Activated T-cell treated with anti-CD3 and anti-CD28 coated beads, Interleukin-2, amount 50 U/mL, for 48 hours (primary cell): ENCODE measurements at places on chromosomes 5 and 9.

DNA sequence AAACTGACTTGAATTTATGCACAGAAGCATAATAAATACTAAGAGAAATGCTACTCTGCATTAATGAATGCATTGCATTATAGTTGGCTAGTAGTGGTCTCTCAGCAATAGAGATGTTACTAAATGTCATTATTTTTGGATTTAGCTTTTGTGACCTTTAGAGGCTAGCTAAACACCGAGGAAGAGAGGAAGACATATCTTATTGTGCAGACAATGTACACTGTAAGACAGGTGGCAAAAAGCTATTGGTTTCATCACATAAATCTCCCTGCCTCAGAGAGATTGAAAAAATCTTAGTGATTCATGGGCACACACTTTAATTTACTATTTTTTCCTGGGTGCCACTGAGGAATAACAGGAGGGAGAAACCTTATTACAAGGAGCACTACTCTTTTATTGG lies 435.9 kb downstream of the TMEM232 start:
- no peak for DNase-seq

DNA sequence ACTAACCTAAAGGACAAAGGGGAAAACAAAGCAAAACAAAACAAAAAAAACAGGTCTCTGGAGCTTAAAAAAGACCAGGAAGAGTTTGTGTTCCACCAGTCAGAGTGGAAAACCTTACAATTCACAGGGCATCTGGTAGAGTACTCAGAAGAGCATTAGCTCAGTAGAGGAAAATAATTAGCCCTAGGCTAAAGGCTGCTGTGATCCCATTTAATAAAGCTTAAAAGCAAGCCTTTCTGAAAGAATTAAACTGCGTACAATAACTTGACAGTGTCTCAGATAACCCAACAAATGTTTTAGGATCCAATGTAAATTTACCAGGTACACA lies 7.3 kb downstream of the ECM2 start:
- no peak for DNase-seq

DNA sequence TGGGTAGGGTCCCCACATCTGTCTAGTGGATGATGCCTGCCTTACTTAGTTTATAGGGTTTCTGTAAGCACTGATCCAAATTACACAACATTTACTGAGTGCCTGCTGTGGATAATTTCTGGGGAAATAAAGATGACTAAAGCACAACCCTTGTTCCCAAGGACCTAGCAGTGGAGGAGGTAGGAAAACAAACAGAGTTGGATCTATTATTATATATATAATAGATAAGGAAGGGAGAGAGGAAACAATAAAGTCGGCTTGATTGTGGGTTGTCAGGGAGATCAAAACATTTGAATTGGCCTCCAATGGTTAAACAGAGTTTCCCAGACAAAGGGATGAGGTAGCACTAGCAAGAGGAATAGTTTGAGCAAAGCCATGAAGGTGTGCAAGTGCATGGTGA lies 14.0 kb downstream of the IL33 start:
- DNase-seq: no peak

GRCh38 chr5:180083529-180084060 lies 12.0 kb upstream of the RNF130 start:
- no peak for DNase-seq

- DNase-seq: no peak
Observed at GRCh38 chr5:118556792-118557191, 431.6 kb downstream of the DTWD2 start.

DNA sequence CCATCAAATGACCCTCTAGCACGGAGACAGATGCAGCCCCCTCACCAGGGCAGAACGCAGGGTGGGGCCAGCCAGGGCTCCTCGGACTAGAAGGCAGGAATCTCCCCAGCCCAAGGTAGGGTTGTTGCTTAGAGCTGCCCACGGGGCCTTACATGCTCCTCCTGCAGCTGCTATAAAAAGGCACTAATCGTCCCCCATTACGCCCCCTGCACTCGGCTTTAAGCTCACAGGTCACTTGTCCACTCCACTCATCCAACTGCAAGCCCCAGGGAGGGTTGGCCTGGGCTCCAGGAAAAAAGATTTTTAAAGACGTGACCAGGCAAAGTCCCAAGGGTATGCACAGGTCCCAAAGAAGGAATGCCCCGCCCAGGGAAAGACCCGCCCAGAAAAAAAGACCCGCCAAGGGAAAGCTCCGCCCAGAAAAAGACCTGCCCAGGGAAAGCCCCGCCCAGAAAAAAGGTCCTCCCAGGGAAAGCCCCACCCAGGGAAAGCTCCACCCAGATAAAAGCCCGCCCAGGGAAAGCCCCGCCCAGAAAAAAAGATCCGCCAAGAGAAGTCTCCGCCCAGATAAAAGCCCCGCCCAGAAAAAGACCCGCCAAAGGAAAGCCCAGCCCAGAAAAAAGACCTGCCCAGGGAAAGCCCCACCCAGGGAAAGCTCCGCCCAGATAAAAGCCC lies 11.1 kb downstream of the GRIN1 start:
- no peak for DNase-seq

DNA sequence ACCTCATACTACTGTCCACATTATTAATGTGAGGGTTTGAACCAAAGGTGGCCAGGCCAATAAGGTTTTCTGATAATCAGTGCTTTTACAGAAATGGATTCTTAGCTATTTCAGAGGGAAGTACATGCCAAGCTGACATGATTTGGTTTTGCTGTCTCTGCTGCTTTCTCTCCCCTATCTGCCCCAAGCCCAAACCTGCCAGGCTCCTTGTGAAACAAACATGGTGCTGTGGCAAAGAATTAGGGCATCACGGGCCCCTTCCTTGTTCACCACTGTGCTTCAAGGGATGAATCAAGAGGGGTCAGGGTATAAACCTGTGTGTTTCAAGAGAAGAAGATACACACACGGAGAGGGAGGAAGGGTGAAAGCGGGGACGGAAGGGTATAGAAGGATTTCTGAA lies 41.3 kb upstream of the SMU1 start:
- DNase-seq: no peak

DNA sequence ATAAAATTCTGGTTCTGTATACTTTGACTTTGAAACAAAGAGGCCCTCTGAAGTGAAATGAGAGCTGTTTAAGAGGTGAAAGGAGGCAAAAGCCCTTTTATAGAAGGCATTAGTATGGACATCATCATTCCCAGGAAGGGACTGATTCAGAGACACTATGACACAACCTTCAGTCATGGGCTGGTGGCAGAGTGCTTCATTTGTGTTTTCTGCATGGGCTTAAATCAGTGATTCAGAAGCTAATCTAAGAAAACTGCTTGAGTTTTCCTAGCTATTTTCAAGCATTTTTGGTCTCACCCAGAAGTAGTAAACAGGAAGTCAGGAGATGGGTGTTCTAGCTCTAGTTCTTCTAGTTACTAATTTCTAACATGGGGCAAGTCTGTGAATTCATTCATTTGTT lies 288.9 kb downstream of the TRPM3 start:
- no peak for DNase-seq

GRCh38 chr5:150485693-150486401 lies 22.1 kb upstream of the NDST1 start:
- DNase-seq: peak; percentile 64

DNA sequence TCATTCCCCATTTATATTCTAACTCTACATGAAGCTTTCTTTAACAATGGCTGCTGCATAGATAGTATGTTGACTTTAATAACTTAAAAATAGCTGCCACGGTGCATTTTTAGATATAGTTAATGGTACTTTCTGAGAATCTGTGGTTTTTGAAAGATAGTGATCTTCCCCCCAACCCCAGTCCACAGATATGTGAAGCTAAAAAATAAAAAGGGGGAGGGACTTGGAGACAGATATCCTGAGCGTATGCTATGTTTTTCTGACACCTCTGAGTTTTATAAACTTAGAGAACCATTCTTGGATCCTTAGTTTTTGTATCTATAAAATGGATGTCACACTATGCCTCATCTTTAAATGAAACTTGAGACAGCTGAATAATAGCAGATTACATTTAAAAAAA lies 120.5 kb downstream of the SNX18 start:
- no peak for DNase-seq

DNA sequence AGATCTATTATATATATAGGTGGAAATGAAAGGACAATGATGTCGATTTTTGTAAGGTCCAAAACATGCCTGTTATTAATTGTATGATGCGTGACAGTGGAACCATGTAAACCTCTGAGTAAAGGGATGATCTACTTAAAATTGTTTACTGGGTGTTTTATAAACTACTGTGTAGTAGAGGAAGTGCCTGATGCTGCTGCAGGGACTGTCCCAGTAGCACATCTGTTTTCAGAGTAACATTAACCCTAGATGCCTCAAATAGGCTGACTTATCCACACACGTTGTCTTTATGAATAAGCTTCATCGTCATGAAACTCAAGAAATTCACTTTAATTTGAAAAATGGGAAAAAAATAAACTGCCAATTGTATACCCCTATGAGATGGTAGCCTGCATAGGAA lies 1.7 kb downstream of the CAMK4 start:
- DNase-seq: no peak

- DNase-seq: no peak
Observed at GRCh38 chr5:107474716-107475489, 195.8 kb downstream of the EFNA5 start.

DNA sequence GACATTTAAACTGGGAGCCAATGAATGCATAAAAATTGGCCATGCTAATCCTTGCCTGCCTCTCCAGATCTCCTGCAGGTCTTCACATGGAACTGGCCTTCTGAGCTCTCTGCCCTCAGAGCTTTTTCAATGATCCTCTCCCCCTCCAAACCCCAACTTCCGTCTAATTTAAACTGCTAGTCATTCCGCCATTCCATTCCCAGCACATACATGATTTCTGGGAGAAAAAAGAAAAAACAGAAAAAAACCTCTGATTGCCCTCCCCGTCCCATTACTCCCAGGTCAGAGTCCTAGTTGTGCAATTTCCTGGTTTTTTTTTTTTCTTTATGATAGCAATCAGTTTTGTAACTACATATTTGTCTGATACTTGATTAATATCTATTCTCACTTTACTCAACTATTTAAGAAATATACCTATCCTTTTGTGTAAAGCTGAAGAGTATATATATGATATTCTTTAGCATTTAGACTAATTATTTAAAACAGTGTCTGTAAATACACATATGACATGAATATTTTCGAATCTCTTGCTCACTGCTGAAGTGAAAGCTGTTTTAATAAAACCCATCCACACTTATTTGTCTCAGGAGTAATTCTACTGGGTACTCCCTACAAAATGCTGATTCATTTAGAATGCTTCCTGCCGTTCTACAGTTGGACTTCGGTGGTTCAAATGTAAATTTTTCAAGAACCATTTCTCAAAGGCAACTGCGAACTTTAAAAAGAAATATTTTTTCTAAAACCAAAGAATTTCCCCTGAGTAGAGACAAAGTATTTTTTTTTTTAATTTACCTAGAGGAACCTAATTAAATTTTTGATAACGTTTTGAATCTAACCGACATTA lies 1.6 kb downstream of the HINT1 start:
- no peak for DNase-seq

DNA sequence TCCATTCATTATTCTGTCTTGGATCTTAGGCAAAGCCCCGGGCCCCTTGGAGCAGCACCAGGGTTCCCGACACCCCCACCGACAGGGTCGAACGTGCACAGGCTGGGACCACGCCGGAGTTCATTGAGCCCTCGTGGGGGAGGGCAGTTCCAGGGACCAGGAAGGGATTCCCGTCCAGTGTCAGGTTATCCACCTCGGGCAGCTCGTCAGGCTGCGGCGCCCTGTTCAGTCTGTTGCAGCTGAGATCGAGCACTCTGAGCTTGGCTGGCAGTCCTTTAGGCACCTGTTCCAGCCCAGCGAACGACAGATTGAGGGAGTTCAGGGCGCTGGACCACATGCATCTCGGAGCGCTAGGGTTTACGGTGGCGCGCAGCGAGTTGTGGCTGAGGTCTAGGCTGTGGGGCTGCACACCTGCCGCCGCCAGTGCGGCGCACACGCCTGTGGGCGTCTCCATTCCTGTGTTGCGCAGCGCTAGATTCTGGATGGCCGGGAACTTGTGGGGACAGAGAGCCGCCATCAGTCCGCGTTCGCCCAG lies 1.1 kb downstream of the CD14 start:
- peak; percentile 60 for DNase-seq

DNA sequence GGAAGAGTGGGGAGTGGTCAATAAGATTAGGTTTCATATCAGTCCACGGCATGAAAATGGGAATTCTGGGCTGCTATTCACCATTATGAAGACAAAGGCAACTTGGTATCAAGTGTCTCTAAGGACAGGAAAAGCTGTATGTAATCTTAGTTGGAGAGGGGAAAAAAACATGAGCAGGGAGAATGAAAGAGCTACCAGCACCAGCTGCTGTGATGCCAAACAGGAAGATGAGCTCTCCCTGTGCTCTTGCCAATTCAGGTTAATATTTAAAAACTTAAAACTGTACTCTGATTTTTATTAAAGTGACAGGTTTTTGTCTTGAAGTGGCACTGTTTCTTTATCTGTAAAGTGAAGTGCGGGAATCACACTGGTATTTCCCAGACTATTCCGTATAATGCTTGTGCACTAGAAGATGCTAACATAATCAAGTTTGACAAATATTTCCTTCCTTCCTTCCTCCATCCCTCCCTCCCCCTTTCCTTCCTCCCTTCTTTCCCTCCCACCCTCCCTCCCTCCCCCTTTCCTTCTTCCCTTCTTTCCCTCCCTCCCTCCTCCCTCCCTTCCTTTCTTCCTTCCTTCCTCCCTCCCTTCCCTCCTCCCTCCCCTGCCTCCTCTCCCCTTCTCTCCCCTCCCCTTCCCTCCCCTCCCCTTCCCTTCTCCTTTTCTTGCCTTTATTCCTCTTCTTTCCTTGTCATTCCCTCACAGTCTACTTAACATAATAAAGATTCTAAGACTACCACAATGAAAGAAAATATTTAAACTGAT lies 1383.0 kb upstream of the C9orf72 start:
- no peak for DNase-seq

- DNase-seq: peak; percentile 62
Observed at GRCh38 chr5:132225165-132226032, 2.3 kb downstream of the P4HA2 start.

GRCh38 chr9:118364266-118365106 lies 660.3 kb downstream of the TLR4 start:
- DNase-seq: no peak

DNA sequence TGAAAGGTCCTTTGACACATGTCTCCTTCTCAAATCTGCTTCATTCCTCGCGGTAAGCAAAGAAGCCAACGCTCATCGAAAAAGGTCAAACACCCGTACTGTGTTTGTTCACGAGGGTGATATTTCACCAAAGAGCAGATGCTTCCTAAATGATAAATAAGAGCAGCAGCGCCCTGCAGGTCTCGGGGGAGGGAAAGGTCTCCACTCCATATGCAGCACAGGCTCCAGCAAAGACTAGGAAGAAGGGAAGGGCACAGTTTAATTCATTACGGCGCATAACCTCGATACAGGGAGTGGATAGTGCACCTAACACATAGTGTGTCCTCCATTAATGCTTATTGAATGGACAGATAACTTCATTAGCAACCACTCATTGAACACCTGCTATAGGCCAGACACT lies 593.3 kb downstream of the CDK5RAP2 start:
- no peak for DNase-seq

DNA sequence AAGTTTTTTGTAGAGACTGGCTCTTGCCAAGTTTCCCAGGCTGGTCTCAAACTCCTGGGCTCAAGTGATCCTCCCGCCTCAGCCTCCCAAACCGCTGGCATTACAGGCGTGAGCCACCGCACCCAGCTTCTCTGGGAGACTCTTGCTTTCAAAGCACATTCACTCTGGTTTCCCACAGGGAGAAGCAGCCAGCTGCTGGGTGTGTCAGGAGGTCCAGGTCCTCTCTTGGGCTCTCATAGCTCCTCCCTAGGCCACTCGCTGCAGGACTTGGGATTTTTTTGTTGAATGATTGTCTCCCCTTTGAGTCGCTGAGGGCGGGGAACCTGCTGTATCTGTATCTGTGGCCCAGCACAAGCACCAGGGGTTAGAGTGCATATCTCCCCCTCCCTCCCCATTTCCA lies 68.4 kb upstream of the RAPGEF1 start:
- DNase-seq: no peak

GRCh38 chr5:23014825-23015224 lies 161.7 kb upstream of the CDH12 start:
- DNase-seq: no peak
